ENCODE measurements at places on chromosomes 7 and 10.

GRCh38 chr7:122616951-122617350 lies 82.0 kb downstream of the RNF133 start:
- DNase-seq = no peak

- no peak for DNase-seq
Measured at GRCh38 chr7:105153531-105153930, 139.5 kb downstream of the KMT2E start.

DNA sequence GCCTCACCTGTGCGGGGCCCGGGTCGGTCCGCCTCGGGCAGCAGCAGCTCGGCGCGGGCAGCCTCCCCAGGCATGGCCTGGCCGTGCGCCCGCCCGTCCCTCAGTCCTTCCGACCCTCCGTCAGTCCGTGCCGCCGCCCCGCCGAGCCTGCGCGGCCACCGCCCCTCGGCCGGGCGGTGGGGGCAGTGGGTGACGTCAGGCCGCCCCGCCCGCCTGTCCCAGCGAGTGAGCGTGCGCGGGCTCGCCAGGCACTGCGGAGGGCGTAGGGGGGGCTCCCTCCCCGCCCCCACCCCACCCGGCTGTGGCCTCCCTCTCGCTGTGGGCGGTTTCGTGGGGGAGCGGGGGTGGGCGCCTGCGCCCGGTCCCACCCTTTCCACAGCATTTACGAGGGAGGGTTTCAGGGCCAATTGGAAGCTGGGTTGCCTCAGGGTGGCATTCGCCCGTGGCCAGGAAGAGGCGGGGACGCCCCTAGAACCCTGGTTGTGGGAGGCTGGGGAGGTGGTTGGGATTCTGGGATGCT lies at the start of gene NACAD:
TSS of gene NACAD (minus strand) at position 149 of the 520 bp plus-strand sequence. CDS start at position 74, 75 bp downstream.
- DNase-seq = no peak

DNA sequence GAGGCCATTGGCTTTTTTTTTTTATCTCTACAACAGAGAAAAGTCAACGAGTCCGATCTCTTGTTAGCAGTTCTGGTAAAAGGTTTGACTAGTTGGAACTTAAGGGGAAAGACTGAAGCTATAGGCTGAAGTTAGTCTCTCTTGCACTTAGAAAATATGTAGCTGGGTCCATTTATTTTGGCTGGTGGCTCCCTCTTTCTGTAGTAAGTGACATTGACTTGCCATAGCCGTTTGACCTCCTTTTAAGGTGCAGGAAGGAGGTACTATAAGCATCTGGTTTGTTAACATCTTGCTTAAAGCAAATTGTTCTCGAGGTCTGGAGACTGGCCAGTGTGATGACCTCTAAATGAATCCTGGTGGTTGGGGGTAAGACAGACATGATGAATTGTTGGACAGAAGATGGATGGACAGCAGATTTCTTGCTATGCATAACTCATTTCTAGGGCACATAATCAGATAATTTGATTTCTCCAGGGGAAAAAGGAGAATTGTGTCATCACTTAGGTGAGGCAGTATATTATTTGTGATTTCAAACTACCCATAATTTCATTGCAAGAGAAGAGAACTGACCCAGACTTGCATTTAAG lies 356.3 kb upstream of the GALNT17 start:
- no peak for DNase-seq

- DNase-seq = no peak
Measured at GRCh38 chr7:95865716-95866371, 93.5 kb downstream of the DYNC1I1 start.

- DNase-seq = no peak
Measured at GRCh38 chr7:87784424-87784823, 91.7 kb downstream of the SLC25A40 start.

DNA sequence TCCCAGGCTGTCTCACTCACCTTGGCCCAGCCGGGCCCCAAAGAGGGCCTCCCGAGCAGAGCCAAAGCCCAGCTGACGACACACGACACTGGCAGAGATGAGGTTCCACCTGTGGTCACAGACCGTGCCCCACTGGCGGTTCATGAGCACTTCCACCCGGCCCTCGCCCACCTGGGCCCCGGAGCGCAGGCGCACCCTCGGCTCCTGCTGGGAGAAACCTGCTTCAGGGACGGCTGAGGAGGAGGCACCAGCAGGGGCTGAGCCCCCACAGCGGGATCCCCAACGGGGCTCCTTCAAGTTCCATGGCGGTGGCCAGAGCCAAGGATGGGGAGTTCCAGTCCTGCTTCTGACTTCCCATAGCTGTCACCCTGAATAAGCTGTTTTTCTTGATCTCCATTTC lies 10.0 kb downstream of the LOXL4 start:
- no peak for DNase-seq

GRCh38 chr10:17655567-17656146 lies 11.7 kb downstream of the STAM start:
- DNase-seq = no peak

DNA sequence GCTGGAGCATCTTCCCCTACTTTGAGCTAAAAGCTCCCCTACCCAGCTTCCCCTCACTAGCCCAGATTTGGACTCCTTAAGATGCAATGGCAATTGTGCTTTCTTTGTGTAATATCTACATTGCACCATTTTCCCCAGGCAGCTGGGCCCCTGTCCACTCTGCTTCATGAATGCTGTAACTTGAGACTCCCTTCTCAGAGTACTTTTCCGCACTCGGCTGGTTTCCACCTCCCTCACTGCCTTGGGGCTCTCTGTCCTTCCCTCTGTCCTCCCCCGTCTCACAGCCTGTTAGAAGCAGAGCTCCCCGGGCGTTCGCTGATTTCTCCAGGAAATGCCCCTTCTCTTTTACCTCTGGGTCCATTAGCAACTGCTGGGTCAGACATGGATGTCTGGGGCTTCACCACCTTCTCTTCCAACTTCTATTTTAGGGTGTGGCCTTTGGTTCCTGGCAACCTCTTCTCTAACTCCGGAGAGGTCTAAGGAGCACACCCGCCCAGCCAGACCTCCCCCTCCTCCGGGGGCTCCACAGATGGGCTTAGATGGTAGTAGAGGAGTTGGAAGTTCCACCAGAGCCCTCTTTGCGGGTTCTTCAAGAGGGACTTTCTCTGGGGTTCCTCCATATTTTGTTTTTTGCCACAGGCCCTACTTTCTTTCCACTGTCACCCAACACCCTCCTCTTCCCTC lies 2.9 kb upstream of the TMEM72 start:
- DNase-seq = no peak

DNA sequence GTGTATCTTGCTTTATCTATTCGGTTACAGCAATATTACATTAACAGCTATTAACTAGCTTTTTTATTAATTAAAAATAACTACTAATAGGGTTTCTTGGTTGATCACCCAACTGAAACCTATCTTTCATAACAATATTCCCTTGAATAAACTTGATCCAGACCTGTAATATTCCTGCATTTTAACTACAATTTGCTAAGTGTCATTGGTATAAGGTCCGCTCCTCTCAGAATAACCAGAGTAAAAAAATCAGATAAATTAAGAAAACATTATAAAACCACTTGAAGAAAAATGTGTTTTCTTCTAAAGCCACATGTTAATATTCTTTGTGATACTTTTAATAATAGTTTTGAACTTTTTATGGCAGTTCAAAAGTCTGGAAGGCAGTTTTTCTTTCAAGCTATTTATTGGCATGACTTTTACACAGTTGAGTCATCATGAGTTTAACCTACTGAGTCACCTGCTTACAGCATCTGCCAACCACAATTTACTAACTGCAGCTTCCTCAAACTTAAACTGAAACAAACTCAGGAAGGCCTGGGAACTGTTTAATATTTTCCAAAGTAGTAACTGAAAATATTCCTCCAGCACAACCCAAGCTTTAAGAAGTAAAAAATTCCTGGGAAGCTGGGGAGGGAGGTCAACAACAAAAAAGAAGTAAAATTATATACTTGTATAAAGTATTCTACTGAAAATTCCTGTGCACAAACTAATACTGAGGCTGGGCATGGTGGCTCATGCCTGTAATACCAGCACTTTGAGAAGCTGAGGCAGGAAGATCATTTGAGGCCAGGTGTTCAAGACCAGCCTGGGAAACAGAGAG lies 103.2 kb downstream of the NRBF2 start:
- no peak for DNase-seq

GRCh38 chr7:603152-603951 lies 83.7 kb upstream of the PDGFA start:
- DNase-seq = no peak

- no peak for DNase-seq
Measured at GRCh38 chr7:47376991-47377616, 204.8 kb downstream of the TNS3 start.

DNA sequence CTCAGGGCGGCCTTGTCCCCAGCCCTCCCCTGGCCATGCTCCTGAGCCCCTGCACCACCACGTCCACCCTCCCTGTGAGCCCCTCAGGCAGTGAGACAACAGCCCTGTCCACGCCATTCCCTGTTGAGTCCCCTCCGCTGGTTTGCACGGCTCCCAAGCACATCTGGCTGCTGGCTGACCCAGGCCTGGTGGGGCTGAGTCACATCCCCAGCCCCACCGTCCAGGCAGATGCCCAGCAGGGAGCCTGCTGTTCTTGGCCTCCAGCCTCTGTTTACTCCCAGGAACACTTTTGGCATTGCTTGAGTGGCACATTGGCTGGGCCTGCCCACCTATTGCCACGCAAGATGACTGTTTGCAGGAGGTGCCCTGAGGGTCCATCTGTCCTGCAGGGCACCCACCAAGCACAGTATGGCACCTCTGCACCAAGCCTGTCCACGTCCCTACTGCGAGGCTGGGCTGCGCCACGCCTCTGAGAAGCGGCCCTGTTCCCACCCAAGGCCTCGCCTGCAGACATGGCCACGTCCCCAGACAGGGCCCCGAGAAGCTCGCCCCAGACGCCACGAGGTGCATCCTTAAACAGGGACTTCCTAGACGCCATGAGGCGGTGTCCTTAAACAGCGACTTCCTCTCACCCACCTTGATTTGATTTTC lies 48.4 kb upstream of the INPP5A start:
- DNase-seq = peak; percentile 35

GRCh38 chr7:1457059-1457948 lies 2.0 kb downstream of the MICALL2 start:
- DNase-seq = no peak

DNA sequence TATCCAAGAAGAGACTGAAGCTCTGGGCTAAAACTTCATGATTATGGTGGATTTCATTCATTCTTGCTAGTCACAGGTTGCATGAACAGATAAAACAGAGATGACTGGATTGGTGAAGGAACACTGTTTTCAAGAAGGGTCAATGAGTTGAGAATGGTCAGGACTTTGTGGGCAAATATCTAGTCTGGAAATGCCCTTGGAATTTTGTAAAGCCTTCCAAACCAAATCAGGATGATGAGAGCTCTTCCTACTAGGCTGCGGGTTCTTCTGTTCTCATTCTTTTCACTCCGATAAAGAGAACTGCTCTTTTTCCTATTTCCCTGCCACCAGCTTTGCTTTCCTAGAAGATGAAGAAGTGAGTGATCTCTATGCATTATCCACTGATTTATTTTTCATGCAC lies 171.4 kb downstream of the ARID5B start:
- DNase-seq = no peak

DNA sequence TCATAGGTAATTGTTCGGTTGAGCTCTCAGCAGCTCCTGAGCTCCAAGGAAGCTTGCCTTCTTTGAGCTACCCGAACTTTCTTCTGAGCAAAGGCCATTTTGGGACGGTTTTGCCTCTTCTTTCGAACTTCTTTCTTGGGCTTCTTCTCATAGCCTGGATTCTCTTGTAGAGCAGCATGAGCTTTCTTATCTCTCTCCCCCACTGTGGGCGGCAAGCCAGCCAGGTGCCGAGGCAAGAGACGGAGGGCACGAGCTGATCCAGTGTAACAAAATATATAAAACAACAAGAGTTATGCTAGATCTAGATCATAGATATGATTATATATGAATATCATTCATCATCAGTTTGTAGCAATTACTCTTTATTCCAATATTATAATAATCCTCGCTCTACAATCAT lies 16.5 kb upstream of the KNDC1 start:
- no peak for DNase-seq

- DNase-seq = no peak
Measured at GRCh38 chr10:7817984-7818294, 366 bp upstream of the TAF3 start.

- no peak for DNase-seq
Measured at GRCh38 chr7:1769286-1770200, 99.5 kb downstream of the ELFN1 start.

DNA sequence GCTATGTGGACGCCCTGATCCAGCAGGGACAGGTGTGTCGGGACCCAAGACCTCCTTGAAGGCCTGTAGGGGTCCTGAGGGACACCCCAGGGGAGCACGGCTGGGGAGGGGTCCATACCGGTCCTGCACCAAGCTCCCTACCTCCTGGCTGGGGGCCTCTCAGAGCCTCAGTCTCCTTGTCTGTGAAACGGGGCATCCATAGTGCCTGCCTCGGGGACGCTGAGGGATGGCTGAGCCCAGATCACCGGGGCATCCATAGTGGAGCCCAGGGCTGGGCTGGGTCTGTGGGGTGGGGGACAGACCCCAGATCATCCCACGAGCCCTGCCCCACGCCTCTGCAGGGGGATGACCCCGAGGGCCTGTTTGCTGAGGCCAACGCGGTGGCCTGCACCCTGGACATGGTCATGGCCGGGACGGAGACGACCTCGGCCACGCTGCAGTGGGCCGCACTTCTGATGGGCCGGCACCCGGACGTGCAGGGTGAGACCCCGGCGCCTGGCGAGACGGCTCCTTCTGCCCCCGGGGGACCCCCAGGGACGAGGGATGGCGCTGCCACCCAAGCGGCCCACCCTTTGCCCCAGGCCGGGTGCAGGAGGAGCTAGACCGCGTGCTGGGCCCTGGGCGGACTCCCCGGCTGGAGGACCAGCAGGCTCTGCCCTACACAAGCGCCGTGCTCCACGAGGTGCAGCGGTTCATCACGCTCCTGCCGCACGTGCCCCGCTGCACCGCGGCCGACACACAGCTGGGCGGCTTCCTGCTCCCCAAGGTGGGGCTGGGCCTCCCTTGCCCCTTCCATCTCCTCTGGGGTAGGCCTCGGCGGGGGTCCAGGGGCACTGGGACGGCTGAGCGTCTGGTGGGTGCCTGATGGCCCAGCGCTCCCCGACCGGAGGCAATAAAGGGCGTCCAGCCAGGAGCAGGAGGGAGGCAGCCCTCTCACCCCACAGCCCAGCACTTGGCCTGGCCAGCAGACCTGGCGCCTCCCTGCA lies 4.1 kb downstream of the CYP2W1 start:
- DNase-seq = no peak

DNA sequence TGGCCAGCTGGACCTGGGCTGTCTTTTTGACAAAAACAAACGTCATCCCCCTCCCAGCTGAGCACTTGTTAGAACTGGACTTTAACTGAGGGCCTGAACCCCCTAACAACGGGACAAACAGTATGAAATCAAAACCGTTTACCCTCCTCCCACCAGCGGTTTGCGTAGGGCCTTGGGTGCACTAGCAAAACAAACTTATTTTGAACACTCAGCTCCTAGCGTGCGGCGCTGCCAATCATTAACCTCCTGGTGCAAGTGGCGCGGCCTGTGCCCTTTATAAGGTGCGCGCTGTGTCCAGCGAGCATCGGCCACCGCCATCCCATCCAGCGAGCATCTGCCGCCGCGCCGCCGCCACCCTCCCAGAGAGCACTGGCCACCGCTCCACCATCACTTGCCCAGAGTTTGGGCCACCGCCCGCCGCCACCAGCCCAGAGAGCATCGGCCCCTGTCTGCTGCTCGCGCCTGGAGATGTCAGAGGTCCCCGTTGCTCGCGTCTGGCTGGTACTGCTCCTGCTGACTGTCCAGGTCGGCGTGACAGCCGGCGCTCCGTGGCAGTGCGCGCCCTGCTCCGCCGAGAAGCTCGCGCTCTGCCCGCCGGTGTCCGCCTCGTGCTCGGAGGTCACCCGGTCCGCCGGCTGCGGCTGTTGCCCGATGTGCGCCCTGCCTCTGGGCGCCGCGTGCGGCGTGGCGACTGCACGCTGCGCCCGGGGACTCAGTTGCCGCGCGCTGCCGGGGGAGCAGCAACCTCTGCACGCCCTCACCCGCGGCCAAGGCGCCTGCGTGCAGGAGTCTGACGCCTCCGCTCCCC lies at the start of gene IGFBP1:
TSS of gene IGFBP1 (plus strand) at position 304 of the 808 bp plus-strand sequence. CDS start at position 469, 165 bp downstream.
- DNase-seq = no peak

GRCh38 chr10:16965740-16966447 lies 148.7 kb upstream of the RSU1 start:
- no peak for DNase-seq
